ENCODE measurements at places on chromosomes 2 and 18.

DNA sequence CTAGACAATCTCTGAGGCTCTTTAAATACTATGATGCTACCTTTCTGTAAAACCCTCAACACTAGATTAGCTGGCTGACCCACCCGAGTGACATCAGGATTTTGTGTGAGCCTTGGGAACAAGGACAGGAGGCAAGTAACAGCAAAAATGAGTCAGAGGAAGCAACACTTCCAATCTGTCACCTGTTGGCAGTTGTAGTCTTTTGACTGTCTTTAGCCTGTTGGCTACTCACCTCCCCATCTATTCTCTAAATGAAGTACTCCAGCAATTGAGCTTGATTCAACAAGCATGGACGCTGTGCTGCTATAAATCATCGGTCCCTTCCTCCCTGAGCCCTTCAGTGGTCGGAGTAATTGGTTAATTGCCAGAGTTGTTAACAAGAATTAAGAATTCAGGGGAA, 898.7 kb downstream of the BCL11A start:
- no peak for DNase-seq

- peak; percentile 77 for DNase-seq
Observed at GRCh38 chr2:144331674-144332355, 188.1 kb downstream of the ZEB2 start.

DNA sequence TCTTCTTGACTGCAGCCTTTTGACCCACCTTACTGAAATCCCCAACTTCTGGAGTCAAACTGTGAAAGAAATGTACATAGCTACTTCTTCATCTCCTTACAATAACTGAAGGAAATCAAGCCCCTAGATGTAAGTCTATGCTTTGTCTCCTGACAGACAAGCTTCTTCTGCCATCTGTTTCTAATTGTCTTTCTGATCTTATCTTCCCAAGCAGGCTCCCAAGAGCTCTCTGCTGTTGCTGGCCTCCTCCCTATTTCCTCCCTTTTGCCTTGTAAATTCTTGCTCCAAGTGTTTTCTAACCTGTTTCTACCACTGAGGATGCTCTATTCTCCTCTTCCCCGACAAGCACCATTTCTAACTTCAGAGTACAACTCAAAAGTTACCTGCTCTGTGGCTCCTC, 77.4 kb upstream of the OSR1 start:
- no peak for DNase-seq

GRCh38 chr18:32286749-32287148, 96.9 kb downstream of the MEP1B start:
- no peak for DNase-seq

- DNase-seq: no peak
Observed at GRCh38 chr2:155382776-155383175, 684.3 kb downstream of the KCNJ3 start.

GRCh38 chr2:32424739-32425138, 67.9 kb downstream of the BIRC6 start:
- DNase-seq: no peak

GRCh38 chr18:7064346-7064745, 53.3 kb downstream of the LAMA1 start:
- no peak for DNase-seq

GRCh38 chr2:138034536-138034935, 70.3 kb downstream of the HNMT start:
- DNase-seq: no peak

- no peak for DNase-seq
Observed at GRCh38 chr2:49154891-49155290, 576 bp upstream of the FSHR start.

GRCh38 chr2:43491065-43491639, 104.7 kb downstream of the THADA start:
- DNase-seq: no peak

GRCh38 chr2:28435241-28435640, 42.6 kb downstream of the FOSL2 start:
- DNase-seq: no peak

DNA sequence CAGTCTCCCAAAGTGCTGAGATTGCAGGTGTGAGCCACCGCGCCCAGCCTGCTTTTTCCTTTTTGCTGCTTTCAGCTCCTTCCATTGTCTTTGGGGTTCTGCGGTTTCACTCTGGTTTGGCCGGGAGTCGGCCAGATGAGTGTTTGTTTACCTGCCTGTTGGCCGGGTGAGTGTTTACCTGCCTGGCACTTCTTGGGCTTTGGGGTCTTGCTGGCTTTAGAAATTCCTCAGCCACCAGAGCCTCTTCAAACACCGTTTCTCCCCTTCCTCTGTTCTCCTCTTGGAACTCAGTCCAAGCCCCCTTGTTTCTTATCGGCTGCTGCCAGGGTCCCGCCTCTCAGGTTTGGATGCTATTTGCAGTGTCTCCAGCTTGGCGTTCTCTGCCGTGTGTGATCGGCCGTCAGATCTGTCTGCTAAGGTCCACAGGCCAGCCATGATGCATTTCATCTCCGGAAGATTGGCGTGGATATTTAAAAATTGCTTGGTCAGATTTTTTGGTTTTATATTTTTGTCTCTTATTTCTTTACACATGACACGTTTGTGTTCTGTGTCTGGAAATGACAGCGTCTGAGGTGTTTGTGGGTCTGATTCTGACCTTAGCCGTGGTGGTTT, 14.2 kb upstream of the GAL3ST2 start:
- no peak for DNase-seq

- no peak for DNase-seq
Observed at GRCh38 chr18:7370802-7371201, 139.9 kb downstream of the LRRC30 start.

GRCh38 chr18:74389991-74390390, 67.1 kb downstream of the DIPK1C start:
- no peak for DNase-seq

GRCh38 chr2:1569879-1570450, 156.7 kb downstream of the TPO start:
- DNase-seq: no peak

- no peak for DNase-seq
Observed at GRCh38 chr2:75788154-75788553, 77.4 kb upstream of the GCFC2 start.

- peak; percentile 7 for DNase-seq
Observed at GRCh38 chr2:240526521-240526920, 31.3 kb downstream of the ANKMY1 start.

DNA sequence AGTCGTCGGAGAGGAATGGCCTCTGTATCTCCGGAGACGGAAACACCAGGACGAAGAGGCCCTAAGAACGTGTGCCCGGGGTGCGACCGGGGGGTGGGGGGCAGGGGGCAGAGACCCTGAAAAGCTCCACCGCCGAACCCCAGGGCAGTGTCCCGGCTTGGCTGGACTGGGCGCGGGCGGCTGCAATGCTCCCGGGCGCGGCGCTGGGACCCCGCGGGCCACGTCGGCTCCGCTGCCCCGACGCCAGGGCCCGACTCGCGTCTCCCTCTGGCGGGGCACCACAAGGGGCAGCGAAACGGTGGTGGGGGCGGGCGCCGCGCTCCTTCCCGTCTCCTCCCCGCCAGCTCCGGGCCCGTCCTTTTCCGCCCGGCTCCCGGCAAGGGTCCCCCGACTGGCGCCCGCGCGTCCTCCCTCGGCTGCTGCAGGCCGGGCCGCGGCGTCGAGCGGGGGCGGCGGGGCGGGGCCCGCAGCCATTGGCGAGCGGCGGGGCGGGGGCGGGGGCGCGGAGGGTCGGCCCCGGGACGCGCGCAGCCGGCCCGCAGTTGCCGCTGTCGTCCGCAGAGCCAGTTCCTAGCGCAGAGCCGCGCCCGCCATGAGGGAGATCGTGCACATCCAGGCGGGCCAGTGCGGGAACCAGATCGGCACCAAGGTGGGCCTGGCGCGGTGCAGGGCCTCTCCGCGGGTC, at the start of gene TUBB6:
Gene TUBB6 (plus strand): TSS at position 541 of the 685 bp plus-strand sequence. CDS start 52 bp downstream, at position 593.
- DNase-seq: peak; percentile 36

- no peak for DNase-seq
Observed at GRCh38 chr2:191650896-191651773, 26.8 kb upstream of the NABP1 start.

GRCh38 chr18:8435376-8435775, 173.9 kb upstream of the RAB12 start:
- DNase-seq: no peak

- DNase-seq: no peak
Observed at GRCh38 chr2:232699110-232699509, 2.0 kb downstream of the GIGYF2 start.

DNA sequence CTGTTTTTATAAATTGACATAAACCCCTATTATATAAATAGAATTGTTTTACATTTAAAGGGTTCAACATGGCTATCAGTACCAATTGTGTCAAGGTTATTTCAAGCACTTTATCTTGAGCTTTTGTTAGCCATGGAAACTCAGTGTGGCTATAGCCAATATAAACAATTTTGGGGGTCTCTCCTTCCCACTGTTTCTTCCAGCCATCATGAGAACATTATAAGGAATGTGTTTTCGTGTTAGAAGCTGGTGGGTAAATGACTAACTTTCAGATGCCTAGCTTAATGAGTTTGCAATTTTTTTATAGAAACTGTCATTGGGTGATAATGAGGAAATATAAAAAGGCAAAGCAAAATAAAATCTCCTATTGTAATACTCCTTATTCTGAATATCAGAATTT, 153.5 kb upstream of the FOSL2 start:
- DNase-seq: no peak

DNA sequence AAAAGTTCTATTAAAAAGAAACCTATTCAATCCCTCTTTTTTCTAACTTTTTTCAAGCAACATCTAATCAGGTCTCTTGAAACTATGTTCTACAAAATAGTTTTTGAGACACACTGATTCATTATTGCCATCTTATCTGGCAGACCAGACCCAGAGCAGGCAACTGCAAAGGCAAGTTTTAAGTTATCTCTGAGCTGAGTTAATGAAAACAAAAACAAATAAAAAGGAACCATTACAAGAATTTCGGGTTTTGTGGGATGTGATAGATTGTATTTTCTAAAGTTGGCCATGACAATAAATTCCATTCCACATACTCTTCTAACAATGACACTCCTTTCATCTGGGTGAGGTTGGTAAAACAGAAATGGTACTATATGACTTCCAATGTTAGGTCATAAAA, 15.2 kb upstream of the TWSG1 start:
- DNase-seq: no peak

GRCh38 chr2:150280231-150280630, 207.2 kb downstream of the RND3 start:
- no peak for DNase-seq

DNA sequence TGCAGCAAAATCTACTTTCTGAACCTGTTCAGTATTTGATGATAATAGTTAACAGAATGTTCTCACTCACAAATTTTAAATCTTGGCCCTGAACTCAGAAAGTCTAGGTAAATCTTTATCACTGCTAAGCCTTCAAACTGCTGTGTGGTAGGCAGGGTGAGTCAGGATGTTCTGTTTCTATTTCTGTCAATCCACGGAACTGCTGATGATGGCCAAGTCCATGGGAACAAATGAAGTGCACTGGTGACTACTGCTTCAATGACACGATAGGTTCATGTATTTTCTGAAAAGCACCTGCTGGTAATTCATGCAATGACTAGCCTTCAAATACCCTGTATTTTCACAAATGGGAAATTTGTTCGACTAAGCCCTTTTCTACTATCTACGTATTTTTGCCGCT, 14.2 kb downstream of the NIFK start:
- DNase-seq: no peak

- DNase-seq: no peak
Observed at GRCh38 chr18:69484699-69485396, 84.2 kb downstream of the DOK6 start.

GRCh38 chr2:178327516-178327915, 123.5 kb downstream of the PRKRA start:
- no peak for DNase-seq

DNA sequence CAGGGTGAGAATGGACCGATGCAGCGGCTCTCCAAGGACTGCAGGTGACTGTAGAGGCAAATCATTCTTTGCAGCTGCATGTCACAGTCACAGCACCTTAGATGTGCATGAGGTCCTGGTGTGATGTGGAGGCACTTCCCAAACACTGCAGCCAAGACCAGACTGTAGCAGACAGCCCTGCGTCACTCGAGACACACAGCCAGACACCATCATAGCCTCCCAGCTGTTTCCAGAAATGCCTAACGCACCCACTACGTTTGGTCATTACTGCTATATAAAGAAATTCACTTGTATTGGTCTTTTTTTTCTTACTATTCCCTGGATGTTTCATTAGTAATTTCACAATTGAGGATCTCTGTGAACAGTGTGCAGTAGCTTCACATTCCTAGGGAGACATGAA, 60.9 kb downstream of the SH3YL1 start:
- DNase-seq: no peak

GRCh38 chr2:128178650-128179460, 87.9 kb downstream of the UGGT1 start:
- peak; percentile 64 for DNase-seq

DNA sequence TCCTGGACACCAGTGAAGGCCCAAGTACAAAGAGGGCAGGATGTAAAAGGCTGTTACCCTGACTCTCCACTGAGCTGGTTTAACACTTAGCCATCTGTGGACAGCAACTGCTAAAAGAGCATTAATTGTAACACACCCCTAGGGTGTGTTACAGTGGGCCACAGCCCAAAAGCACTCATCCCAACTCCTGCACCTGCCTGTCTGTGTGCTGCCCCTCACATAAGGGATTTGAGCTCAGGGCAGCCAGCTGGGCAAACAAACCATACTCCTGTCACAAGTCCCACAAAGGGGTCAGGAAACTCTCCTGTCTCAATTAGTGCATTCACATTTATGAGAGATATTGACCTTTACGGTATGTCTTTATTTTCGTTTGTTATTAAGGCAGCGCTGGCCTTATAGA, 833.1 kb upstream of the NXPH2 start:
- DNase-seq: no peak

DNA sequence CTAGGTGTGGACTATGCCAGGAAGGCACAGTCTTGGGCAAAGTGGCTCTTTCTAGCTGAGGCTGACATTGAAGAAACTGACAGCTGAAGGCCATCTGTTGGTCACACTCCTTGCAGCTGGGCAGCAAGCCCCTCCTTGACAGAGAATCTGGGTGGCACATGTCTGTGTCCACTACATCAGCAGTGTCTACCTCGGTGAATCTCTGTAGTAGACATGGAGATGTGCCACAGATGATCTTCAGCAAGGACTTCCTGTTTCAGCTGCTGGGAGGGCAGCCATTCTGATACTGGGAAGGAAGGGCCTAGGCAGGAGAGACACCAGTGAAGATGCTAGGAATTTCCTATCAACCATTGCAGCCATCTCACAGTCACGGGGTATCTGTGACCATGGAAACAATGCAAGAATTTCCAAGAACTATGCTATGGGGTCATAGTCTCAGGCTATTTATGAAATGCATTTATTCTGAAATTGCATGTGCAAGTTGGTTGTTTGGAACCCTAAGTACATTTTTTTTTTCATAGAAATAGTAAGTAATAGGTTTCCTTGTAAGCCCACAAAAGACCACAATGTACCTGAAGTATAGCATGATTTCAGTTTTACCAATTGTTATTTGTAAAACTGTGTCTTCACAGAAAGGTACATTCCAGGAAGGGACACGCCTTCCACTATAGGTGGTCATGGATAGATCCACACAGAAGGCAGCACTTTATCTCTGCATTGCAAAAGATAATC, 63.8 kb upstream of the DARS1 start:
- DNase-seq: peak; percentile 52

GRCh38 chr18:12702221-12703095, at the start of the genes CEP76 and PSMG2:
Gene CEP76 (minus strand): TSS chr18:12702723. CDS start chr18:12702548, 175 bp downstream.
Gene PSMG2 (plus strand): TSS chr18:12703042. CDS start chr18:12703108, 66 bp downstream.
- DNase-seq: peak; percentile 84

All from activated CD8-positive, alpha-beta T cell treated with anti-CD3 and anti-CD28 coated beads, Interleukin-2, amount 10 ng/mL, durations not matched to agents 7 days and 5 days (primary cell).